ENCODE measurements at places on chromosomes 7 and 10.

DNA sequence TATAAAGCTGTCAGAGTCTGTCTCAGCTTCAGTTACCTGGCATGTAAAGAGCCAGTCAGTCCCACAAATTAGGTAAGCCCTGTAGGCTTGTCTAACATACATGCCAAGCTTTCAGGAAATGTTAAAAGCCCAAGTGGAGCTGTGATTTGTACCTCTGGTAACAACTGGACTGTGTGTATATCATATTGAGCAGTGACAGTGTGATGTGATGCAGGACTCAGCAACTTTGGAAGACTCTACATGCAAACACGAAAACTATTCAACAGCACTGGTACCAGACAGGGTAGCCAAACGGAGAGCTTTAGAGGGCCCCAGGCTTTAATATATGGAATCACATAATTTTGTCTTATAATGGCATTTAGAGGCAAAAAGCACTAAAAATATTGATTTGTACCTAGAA is 587.9 kb downstream of the PHTF2 start:
- no peak for DNase-seq

DNA sequence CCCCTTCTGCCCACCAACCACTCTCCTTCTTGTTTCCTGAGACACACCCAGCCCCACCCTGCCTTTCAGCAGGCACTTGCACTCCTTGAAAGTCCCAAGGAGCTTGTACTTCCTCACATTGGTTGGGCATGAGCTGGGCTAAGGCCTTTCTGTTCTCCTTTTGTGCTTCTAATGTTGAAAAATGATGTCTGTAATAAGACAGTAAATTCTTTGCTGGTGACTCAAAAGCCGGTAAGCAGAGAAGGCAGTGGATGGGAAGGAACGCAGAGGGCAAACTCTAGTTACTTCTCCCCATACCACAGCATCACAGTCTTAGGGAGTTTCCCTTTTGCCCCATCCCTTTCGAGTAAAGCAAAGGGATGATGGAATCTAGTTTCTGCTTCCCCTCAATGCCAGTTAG is 185.6 kb downstream of the PLXNA4 start:
- no peak for DNase-seq

GRCh38 chr10:61153771-61154170 is 209.8 kb upstream of the RHOBTB1 start:
- DNase-seq, result no peak

GRCh38 chr7:15667991-15668390 is 18.5 kb downstream of the MEOX2 start:
- DNase-seq, result no peak

DNA sequence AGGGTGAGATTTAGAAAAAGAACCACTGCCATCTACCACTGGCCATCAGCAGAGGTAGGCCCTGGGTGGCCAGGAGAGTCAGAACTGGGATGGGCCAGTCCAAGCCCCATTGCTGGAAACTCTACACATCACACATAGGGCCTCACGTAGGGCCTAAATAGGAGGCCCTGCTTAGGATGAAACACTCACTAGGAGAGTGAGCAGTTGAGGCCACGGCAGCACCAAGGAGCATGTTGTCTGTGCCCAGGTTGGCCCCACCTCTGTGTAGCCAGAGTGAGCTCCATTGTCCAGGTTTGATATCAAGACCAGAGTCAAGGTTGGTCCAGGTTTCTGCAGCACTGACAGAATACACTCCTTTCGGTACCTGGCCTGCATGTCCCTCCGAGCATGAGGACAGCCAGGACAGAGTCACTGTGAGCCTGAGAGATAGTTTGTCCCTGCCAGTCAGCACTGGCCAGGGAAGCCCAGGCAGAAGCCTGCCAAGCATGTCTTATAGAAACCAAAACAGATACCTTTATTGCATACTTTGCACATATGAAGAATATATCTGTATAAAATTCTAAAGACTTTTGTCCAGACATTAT is 77.9 kb upstream of the CAMK2B start:
- DNase-seq, result no peak

- no peak for DNase-seq
Observed at GRCh38 chr7:120944826-120945562, 5.6 kb upstream of the ING3 start.

- DNase-seq, result no peak
Observed at GRCh38 chr7:103573479-103574058, 127.6 kb upstream of the SLC26A5 start.

GRCh38 chr7:46886669-46887374 is 695.1 kb downstream of the TNS3 start:
- DNase-seq, result no peak

DNA sequence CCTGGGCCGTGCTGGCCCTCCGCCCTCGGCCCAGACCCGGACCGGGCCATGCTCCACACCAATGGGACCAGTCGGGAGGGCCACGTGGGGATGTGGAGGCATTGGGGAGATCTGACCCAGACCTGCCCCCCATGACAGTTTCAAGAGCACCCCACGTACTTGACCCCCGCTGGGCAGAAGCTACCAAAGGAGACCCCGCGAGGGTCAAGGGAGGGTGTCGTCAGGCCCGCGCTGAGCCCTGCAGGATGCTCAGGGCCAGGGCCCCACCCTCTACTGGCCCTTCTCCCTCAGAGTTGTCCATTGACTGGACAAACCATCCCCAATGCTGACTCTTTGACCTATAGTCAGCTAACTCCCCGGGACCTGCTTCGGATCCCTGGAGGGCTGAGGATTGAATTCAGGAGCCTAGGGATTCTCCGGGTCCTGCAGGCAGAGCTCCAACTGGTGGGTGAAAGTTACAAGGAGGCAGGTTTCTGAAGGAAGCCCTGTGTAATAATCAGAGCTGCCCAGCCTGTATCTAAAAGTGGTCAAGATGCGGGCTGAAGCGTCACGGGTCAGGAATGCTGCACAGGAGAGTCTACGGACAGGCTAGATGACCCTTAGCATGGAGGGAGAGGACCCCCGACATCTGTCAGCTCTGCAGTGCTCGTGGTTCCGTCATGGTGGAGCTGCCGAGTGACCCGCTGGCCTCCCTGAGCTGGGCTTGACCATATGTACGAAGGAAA is 498 bp upstream of the CALHM2 start:
- no peak for DNase-seq

- DNase-seq, result no peak
Observed at GRCh38 chr7:6642861-6643640, 5.9 kb downstream of the ZNF316 start.

DNA sequence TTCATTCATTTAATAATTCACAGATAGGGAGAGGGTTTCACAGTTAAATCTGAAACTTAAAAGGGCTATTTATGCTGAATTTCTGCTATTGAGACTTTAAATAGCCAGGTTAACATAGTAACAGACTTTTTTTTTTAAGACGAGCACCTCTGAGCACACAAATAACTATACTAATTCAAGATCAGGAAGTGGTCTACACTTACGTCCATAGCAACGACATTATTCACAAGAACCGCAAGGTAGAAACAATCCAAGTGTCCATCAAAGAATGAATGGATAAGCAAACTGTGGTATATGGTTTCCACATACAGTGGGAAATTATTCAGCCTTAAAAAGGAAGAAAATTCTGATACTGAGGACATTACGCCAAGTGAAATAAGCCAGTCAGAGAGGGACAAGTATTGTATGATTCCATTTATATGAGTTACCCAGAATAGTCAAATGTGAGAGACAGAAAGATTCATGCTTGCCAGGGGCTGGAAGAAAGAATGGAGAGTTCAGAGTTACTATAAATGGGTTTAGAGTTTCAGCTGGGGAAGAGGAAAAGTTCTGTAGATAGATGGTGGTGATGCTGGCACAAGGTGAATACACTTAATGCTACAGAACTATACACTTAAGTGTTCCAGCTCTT is 140.3 kb upstream of the LAMB4 start:
- no peak for DNase-seq

DNA sequence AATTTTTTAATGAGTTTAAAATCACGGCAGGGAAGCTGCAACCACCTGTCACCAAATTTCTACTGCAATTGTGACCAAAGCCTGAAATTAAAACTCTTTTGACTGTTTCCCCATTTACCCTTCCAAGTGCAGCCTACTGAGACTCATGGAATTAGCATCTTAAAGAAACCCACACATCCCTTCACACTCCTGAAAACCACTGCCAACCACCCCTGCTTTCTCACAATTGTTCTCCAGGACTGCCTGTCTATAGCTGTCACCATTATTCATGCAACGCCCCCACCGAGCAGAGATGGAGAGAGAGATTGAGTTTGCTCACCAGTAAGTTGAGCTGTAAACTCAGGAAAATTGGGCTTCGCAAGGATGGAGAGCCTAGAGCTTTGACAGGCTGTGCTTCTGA is 383.8 kb upstream of the SORCS1 start:
- DNase-seq, result no peak

DNA sequence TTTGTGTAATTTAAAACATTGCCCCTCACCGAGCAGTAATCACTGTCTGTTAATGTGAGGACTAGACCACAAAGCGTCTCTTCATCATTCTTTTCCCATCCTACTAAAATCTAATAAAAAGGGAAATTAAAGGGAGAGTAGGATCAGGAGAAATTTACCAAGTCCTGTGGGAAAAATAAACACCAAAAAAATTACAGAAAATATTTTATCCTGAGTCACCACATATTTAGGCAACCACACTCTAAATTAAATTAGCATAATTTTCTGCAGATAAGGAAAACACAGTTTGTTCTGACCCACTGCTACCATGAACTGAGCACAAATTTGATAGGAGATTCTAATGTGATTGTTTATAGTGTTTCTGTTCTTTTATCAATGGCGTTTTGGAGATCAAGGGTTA is 49.3 kb downstream of the CCDC6 start:
- no peak for DNase-seq

DNA sequence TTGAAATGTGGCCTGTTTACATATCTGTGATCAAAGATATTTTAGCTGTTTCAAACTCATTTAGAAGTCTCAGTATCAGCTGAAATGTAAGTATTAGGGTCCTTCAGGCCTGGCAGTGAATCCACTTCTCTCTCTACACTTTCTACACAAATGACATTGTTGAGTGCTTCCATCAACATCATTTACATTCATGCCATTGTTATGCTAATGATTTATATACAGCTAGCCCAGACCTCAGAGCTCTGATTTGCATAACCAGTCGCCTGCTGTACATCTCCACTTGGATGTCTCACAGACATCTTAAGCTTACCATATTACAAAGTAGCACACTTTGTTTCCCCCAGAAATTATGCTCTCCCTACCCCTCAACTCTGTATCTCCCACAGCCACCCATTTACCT is 71.6 kb downstream of the GSDME start:
- DNase-seq, result no peak

DNA sequence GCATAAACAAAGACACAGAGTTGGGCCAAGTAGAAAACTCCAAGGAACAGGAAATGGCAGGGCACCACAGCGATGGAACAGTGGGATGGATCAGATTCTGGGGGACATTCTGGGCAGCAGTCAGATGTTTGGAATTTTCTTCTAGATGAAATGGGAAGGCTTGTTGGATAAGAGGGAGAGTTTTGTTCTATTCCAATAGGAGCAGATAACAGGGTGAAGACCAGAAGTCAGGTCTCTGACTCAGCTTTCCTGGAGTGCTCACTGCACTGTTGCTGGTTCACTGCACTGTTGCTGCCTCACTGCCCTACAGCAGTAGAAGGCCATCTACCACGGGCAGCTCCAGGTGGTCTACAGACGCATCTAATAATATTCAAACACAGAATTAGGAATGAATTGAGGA is 135.6 kb downstream of the ATE1 start:
- DNase-seq, result no peak

GRCh38 chr7:12162415-12163113 is 48.5 kb upstream of the TMEM106B start:
- DNase-seq, result no peak

- no peak for DNase-seq
Observed at GRCh38 chr10:79153745-79154144, 85.0 kb downstream of the ZMIZ1 start.

GRCh38 chr7:18655912-18656311 is 160.4 kb downstream of the HDAC9 start:
- no peak for DNase-seq

GRCh38 chr10:102593074-102593803 is 51.0 kb upstream of the TRIM8 start:
- DNase-seq, result no peak

DNA sequence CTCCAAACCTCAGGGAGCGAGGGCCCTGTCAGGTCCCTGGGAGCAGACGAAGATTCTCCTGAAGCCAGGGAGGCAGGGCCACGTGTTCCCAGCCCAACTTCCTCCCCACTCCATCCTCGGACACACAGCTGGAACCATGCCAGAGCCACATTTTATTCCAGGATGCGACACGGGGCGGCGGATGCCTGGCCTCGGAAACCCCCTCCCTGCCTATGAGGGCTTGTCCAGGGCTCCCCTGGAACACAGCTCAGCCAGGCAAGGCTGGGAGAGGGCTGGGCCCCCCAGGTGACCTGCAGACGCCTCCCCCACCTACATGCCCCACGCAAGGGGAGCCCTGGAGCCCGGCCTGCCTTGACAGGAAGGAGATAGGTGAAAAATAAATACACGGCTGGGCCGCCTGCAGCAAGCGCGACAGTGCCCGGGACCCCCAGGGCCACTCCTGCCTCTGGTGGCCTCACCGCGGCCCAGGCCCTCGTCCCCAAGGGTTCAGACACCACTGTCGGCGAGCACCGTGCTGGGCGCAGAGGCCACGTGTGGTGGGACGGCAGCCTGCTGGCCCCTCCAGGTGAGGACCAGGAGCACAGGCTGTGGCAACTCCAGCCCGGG is 21.5 kb downstream of the GET4 start:
- DNase-seq, result no peak

DNA sequence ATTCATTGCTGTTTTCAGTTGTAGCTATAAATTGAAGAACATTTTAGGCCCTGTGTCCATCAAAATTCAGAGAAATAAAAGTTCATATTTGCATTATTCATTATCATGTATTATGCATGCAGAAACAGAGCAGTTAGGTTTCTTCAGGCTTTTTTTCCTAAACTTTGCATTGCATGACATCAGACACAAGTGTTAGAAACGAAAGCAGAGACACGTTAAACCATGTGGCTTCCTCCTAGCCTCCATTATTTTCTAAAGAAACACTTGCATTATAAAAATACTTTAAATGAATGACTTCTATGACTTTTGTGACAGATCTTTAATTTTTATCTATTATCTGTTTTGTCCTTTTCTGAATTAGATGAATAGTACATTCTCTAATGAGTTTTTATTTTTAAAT is 8.8 kb upstream of the EBLN1 start:
- DNase-seq, result no peak

- DNase-seq, result no peak
Observed at GRCh38 chr7:131071786-131072504, 255.7 kb upstream of the MKLN1 start.

DNA sequence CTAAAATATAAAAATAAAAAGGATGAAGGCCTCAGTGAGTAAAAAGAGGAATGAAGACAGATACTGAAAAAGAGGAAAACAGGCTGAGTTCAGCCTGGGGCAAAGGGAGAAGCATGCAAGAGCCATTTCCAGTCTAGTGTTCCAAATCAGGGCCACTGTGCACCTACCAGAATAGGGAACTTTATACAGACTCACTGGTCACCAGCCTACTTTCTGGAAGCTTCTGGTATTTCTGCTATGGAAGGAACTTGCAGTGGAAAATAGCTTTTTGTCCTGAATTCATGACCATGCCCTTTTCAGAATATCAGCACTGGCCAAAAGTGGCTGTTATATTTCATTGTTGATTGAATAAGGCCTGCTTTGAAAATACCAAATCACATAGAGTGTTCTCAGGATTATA is 28.8 kb downstream of the ABRAXAS2 start:
- DNase-seq, result no peak

All from activated CD4-positive, alpha-beta T cell treated with anti-CD3 and anti-CD28 coated beads, Interleukin-2, amount 50 U/mL, for 48 hours (primary cell).